Endodermal cell (in vitro differentiated cells): ENCODE measurements at places on chromosomes 2 and 18.

GRCh38 chr2:233362742-233363141 lies 8.4 kb downstream of the DGKD start:
- DNase-seq: no peak

DNA sequence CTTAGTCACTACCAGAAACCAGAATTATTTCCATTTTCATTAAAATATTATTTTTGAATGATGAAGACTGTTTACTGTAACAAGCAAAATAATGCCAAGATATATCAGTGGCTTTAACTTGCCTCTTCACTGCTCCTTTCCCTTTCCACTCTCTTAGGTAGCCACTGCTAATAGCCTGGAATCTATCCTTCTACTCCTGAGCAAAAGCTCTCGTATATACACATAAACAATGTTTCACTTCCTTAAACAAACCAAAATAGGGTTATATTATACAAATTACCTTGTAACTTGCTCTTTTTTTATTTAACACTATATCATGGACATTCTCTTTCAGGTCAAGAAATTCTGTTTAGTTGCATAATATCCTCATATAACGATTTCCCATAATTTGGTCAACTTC lies 20.8 kb downstream of the IMMT start:
- no peak for DNase-seq

DNA sequence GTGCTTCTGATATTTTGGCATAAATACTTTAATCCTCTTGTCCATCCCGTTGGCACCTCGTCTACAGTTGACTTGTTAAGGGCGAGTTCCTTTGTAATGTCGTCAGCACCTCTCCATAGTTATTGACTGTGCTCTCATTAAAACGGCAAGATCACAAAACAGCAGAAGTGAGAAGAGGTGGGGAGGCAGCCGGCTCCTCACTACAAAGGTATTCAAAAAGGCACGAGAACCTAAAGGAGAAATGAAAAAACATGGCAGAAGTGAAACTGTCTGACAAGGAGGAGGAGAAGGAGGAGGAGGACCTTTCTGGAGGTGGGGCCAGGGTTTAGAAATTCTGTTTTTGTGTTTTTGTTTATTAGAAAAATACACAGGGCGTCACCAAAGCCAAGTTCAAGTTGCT lies 235.6 kb downstream of the BCL11A start:
- DNase-seq: peak; percentile 57

GRCh38 chr2:119276864-119277263 lies 53.2 kb downstream of the STEAP3 start:
- peak; percentile 30 for DNase-seq

DNA sequence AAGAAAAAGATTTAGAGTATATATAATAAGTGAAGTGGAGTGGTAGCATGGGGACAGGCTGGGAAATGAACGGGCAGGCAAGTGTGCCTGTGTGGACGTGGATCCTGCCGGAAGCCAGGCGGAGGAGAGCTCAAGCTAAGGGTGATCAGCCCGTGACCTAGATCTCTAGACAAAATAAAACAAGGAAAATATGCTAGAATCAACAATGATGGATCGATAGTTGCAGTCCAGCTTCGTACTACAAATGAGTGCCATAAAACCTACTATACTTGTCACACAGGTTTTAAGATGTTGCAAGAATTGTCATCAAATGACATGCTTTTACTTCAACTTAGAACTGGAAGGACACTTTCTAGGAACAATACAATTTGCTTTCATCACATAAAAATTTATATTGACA lies 8.5 kb downstream of the EIF2AK2 start:
- DNase-seq: no peak

DNA sequence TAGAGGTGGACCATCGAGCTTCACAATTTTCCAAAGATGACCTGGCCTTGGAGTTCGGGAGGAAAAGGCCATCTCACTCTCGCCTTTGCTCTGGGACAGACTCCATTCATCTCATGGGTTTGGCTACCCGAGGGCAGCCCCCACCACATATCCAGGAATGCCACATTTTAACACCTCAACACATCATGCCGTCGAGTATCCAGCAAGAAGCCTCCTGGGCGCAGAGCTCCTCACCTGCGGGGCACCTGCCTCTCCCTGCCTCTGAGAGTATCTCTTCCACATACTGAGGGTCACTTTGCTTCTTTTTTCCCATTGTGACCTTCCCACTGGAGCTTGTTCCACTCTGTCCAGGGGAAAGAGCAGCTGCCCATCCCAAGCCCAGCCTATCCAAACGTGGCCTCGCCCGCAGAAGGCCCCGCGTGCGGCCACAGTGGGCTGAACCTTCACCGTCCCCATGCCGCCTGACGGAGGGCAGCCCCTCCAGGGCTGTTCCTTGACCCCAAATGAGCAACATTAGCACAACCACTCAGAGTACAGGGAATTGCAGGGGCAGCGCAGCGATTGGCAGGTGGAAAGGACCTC lies 5.5 kb upstream of the LIMS2 start:
- no peak for DNase-seq

DNA sequence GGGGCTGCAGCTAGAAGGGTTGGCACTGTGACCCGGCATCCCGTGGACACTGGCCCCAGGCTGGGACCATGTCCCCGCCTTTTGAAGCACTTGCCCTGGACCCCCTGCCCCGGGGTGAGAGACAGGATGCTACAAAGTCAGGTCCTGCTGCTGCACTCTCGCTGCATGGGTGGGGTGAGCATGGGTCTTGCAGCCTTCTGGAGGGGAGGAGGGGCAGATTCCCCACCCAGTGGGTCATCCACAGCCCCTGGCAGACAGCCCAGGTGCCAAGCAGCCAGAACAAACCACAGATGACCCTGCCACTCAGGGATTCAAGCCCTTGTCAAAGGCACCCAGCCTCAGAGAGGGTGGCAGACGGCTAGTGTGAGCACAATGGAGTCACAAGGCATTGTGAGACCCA lies 5.7 kb upstream of the NMUR1 start:
- DNase-seq: peak; percentile 48

DNA sequence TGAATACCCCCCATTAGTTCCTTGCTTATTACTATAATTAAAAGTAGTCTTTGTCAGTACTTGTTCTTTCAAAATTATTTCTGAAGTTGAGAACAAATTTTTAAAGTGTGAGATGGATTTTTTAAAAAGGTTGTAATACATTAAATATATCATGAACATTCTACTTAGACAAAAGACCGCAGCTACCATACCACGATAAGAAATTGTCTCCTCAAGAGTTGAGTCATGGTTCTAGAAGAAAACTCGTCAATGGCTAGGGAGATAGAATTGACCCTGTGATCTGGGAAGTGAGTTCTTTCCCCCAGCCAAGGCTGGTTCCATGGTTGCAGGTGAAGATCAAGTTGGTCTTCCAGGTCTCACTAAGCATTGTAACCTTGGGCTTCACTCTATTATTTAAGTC lies 67.8 kb upstream of the ACYP2 start:
- DNase-seq: no peak

- peak; percentile 82 for DNase-seq
Measured at GRCh38 chr2:127086990-127087790, 19.8 kb downstream of the BIN1 start.

GRCh38 chr2:22628221-22628620 lies 756.8 kb upstream of the KLHL29 start:
- DNase-seq: no peak

DNA sequence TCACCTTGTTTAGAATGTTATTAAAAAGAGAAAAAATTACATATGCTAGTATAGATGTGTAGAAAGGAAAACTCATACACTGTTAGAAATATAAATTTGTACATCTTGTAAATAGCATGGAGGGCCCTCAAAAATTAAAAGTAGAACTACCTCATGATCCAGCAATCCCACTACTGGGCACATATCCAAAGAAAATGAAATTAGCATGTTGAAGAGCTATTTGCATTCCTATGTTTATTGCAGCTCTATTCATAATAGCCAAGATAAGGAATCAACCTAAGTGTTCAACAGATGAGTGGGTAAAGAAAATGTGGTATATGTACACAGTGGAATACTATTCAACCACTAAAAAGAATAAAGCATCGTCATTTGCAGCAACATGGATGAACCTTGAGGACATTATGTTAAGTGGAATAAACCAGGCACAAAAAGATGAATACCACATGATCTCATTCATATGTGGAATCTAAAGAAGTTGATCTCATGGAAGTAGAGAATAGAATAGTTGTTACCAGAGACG lies 251.5 kb upstream of the THUMPD2 start:
- no peak for DNase-seq

DNA sequence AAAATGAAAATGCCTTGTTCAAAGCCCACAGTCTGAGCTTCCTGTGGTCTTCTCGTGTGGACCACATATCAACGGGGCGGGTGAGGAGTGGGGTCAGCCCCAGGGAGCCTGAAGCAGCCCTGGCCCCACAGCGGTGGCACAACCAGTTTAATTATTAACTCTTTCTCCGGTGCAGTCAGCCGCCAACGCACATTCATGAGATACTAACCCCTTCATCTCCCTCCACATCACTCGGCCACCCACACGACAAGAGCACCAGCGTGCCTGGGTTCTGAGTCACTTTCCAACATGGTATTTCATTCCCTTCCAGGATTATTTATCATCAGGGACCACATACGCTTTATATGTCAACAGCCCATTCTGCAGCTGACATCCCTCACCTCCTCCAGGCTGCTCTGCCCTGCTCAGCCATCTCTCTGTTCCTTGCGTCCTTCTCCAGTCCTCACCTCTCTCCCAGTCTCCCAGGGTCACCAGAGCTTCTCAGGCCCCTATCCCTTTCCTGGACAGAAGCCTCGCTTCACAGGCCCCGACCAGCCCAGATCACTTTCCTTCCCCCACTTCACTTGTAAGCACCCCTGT lies 48.0 kb upstream of the ID2 start:
- DNase-seq: no peak
